Large intestine (tissue), 12 donors: ENCODE measurements at places on chromosomes 7 and 10. TPM values are rescaled to one million over a fixed set of nuclear protein-coding genes. Genes with fewer than 3 reads are reported as not detected.
A peak's percentile ranks its signal among the peaks of the same experiment; 100 is the strongest.

GRCh38 chr10:3554121-3554522 is 230.9 kb downstream of the KLF6 start:
- no peaks in the 10 kb centered on the region for H3K27me3 ChIP-seq
- no peaks in the 10 kb centered on the region for H3K4me1 ChIP-seq
- H3K4me3 ChIP-seq: no peak overlapping the region
- no peaks in the 10 kb centered on the region for H3K36me3 ChIP-seq
- DNase-seq: no peak

- H3K27ac ChIP-seq: peak overlapping the region; percentile 14
- H3K36me3 ChIP-seq: no peaks in the 10 kb centered on the region
- H3K27me3 ChIP-seq: no peaks in the 10 kb centered on the region
- H3K4me1 ChIP-seq: peaks cover 7% of the 10 kb centered on the region
- DNase-seq: no peak
Observed at GRCh38 chr7:26497801-26498596, 206.3 kb downstream of the SNX10 start.

GRCh38 chr7:33395340-33395739 is 266.0 kb downstream of the BBS9 start:
- H3K27me3 ChIP-seq: no peaks in the 10 kb centered on the region
- no peak overlapping the region for H3K4me3 ChIP-seq
- no peaks in the 10 kb centered on the region for H3K36me3 ChIP-seq
- no peak overlapping the region for H3K27ac ChIP-seq
- DNase-seq: no peak

Gene PGAM1
- 138 TPM for polyA plus RNA-seq

- H3K4me1 ChIP-seq: peaks cover 82% of the 10 kb centered on the region
- DNase-seq: no peak
- peak overlapping the region; percentile 80 for H3K27ac ChIP-seq
- peaks cover 28% of the 10 kb centered on the region for H3K36me3 ChIP-seq
- H3K27me3 ChIP-seq: no peaks in the 10 kb centered on the region
Observed at GRCh38 chr7:47574482-47575329, 7.2 kb downstream of the TNS3 start.

DNA sequence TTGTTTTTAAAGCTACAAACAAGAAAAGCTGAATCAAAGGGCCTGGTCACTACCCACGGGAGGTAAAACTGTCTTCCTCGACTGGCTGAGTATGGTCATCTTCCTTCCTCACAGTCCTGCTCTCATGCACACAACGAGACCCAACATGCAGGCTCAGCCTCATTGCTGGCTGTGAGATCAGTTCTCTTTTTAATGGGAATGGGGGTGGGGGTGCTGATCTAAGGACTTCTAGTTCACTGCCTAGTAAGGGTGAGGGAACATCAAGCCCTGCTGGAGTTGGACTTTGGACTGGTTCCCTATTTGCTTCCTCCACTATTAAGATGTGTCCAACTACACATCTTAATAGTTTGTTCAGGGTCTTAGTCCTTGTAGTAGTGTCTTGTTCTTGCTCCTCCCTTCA is 48.2 kb downstream of the ABCB4 start:
- no peak overlapping the region for H3K27ac ChIP-seq
- H3K36me3 ChIP-seq: no peaks in the 10 kb centered on the region
- DNase-seq: no peak

DNA sequence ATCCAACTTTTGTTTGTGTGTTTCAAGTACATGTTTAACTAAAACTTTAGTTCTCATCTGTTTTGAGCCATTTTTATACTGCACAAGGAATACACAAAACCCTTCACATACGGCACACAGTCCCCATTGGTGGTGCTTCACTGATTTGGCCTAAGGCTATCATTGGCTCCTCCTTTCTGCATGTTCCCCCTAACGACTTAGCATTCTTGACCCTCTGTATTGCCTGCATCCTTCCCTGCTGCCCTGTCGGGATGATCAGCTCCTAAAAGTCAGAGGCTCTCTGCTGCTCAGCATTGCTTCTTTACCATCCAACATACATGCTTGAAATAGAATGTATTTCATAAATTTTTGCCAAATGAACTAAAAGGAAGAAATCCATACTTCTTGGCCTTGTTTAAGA is 111.4 kb upstream of the ABCB5 start:
- H3K4me3 ChIP-seq: no peak overlapping the region
- H3K36me3 ChIP-seq: no peaks in the 10 kb centered on the region
- H3K27ac ChIP-seq: no peak overlapping the region
- DNase-seq: no peak
- H3K4me1 ChIP-seq: no peaks in the 10 kb centered on the region

GRCh38 chr7:131095346-131095745 is 232.3 kb upstream of the MKLN1 start:
- no peak overlapping the region for H3K4me3 ChIP-seq
- H3K27ac ChIP-seq: no peak overlapping the region
- DNase-seq: no peak
- H3K27me3 ChIP-seq: peaks cover 2% of the 10 kb centered on the region
- H3K4me1 ChIP-seq: no peaks in the 10 kb centered on the region

Gene OPN4
- not detected for polyA plus RNA-seq

- DNase-seq: no peak
- no peaks in the 10 kb centered on the region for H3K36me3 ChIP-seq
- H3K4me3 ChIP-seq: no peak overlapping the region
- H3K4me1 ChIP-seq: no peaks in the 10 kb centered on the region
Observed at GRCh38 chr10:123458933-123459332, 207.2 kb upstream of the GPR26 start.

DNA sequence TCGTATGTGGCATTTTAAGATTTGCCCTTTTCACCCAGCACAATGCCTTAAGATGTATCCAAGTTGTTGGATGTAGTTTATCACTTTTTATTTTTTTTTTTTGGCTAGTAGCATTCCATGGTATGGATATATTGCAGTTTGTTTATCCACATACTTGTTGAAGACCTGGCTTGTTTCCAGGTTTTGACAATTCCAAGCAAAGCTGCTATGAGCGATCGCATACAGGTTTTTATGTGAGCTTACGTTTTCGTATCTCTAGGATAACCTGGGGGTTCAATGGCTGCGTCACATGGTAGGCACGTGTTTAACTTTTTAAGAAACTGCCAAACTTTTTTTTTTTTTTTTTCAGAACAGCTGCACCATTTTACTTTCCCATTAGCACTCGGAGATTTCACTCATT is 32.2 kb downstream of the BAIAP2L1 start:
- no peaks in the 10 kb centered on the region for H3K36me3 ChIP-seq
- H3K4me1 ChIP-seq: peaks cover 3% of the 10 kb centered on the region
- H3K27me3 ChIP-seq: no peaks in the 10 kb centered on the region
- H3K4me3 ChIP-seq: no peak overlapping the region
- no peak overlapping the region for H3K27ac ChIP-seq

GRCh38 chr7:154415709-154416399 is 363.7 kb downstream of the DPP6 start:
- no peak for DNase-seq
- no peak overlapping the region for H3K27ac ChIP-seq
- H3K4me3 ChIP-seq: no peak overlapping the region
- H3K4me1 ChIP-seq: no peaks in the 10 kb centered on the region

DNA sequence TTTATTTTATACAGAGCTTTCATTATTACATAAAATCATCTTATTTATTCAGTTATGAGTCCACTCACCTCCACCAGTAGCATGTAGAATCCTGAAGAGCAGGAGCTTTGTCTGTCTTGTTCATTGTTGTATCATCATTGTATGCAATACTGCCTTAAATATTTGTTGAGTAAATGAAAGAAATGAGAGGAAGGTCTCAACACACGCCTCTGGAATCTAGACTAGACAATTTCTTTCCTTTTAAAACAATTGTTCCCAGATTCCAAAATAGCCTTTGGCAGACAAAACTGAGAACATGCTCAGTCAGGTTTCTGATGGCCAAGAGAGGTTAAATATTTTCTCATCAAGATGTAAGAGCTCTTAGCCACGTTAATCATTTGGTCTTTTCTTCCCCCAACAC is 173.1 kb upstream of the AGR3 start:
- no peaks in the 10 kb centered on the region for H3K27me3 ChIP-seq
- no peaks in the 10 kb centered on the region for H3K4me1 ChIP-seq
- no peak for DNase-seq
- H3K27ac ChIP-seq: no peak overlapping the region

Gene HOXA1
- 1.5 TPM for polyA plus RNA-seq

Gene MKX
- polyA plus RNA-seq: 0.40 TPM

DNA sequence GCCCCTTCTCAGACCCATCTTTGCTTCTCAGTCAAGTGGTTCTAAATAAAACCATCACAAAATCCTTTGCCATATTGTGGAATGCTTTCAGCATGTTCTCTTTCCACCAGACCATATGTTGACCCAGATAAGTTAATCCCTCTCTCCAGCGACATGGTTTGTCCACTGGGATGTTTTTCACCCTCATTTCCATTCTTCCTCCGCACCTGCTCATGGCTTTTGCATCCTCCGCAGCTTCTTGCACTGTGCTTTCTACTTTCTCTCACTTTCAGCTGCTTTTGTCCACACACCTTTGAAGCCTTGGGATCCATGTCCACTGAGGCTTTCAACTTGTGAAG is 52.3 kb upstream of the WAC start:
- H3K36me3 ChIP-seq: no peaks in the 10 kb centered on the region
- H3K27ac ChIP-seq: no peak overlapping the region
- no peaks in the 10 kb centered on the region for H3K27me3 ChIP-seq

Gene ASB15
- polyA plus RNA-seq: 0.07 TPM

DNA sequence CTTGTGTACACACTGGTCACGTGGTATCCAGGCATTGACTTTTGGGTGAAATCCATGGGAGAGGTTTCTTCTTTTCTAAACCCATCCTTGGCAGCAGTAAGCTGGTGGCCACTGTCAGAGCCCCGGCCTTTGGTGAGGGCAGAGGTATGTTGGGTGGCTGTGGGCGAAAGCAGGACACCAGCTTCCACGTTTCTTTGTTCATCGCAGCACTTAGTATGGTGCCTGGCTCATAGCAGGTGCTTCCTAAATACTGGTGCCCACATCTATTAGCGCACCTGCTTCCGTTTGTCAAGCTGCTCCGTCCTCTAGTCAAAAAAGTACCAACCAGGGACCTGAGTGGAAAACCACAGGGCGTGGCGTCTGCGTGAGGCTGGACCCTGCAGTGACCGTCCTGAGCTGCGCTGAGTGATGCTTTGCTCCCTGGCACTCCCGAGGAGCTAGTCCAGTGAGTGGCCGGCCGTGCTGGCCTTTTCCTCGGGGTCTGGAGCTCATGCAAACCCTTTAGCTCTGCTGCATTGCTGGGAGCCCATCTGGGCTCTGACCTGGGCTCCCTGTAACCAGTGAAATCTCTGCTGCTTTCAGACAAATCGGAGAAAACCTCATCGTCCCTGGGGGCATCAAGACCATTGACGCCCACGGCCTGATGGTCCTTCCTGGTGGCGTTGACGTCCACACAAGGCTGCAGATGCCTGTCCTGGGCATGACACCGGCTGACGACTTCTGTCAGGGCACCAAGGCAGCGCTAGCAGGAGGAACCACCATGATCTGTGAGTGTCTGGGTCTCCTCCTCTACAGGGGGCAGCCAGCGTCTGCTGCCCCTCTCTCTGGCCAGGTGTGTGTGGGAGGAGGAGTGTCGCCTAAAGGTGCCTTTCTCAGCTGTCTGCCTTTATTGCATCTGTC is 5.6 kb downstream of the DPYSL4 start:
- H3K36me3 ChIP-seq: no peaks in the 10 kb centered on the region
- no peaks in the 10 kb centered on the region for H3K4me1 ChIP-seq
- no peak for DNase-seq
- H3K27ac ChIP-seq: no peak overlapping the region
- peaks cover 29% of the 10 kb centered on the region for H3K27me3 ChIP-seq
